ENCODE measurements at places on chromosomes 11 and 22. TPM values are rescaled to one million over a fixed set of nuclear protein-coding genes. Genes with fewer than 3 reads are reported as not detected.

Gene ENTHD1
- not detected for polyA plus RNA-seq

Gene OR5D14
- polyA plus RNA-seq: not detected

Gene CNTF
- polyA plus RNA-seq: 2.3 TPM

Gene NAALADL1
- not detected for polyA plus RNA-seq

Gene ARHGAP1
- polyA plus RNA-seq: 9.3 TPM

Gene ZC3H12C
- 15.1 TPM for polyA plus RNA-seq

Gene INS
- polyA plus RNA-seq: not detected

Gene CCDC15
- 2.5 TPM for polyA plus RNA-seq

Gene OR8D4
- not detected for polyA plus RNA-seq

Gene GVQW3
- polyA plus RNA-seq: 24.0 TPM

Gene PRR5
- polyA plus RNA-seq: 21.0 TPM

Gene CRACR2B
- 1.2 TPM for polyA plus RNA-seq

Gene POLD3
- polyA plus RNA-seq: 25.0 TPM

Gene MUC6
- not detected for polyA plus RNA-seq

Gene ST3GAL4
- 46.1 TPM for polyA plus RNA-seq

Gene SMARCB1
- polyA plus RNA-seq: 97.5 TPM

Gene MUS81
- 211 TPM for polyA plus RNA-seq

Gene SMPD1
- polyA plus RNA-seq: 30.0 TPM

Gene CLDN5
- not detected for polyA plus RNA-seq

Gene GGT5
- 0.12 TPM for polyA plus RNA-seq

Gene SRPRA
- 24.9 TPM for polyA plus RNA-seq

Gene PGGHG
- polyA plus RNA-seq: 2.1 TPM

Gene FHIP1B
- polyA plus RNA-seq: 72.3 TPM
